Renal cortex interstitium (tissue), 15 donors: ENCODE measurements at places on chromosomes 11 and 22. TPM values are rescaled to one million over a fixed set of nuclear protein-coding genes. Genes with fewer than 3 reads are reported as not detected.

GRCh38 chr11:121610706-121611105 is 157.9 kb upstream of the SORL1-AS1 start:
- no peak for DNase-seq

Gene MUC6
- polyA plus RNA-seq: 31.8 TPM

Gene OR8B12
- polyA plus RNA-seq: not detected

GRCh38 chr22:22442928-22443709 is 65.4 kb downstream of the ZNF280B start:
- no peak for DNase-seq

Gene ZBTB16
- polyA plus RNA-seq: 1.7 TPM

Gene KRTAP5-9
- polyA plus RNA-seq: 0.30 TPM

Gene SYT13
- 11.5 TPM for polyA plus RNA-seq

DNA sequence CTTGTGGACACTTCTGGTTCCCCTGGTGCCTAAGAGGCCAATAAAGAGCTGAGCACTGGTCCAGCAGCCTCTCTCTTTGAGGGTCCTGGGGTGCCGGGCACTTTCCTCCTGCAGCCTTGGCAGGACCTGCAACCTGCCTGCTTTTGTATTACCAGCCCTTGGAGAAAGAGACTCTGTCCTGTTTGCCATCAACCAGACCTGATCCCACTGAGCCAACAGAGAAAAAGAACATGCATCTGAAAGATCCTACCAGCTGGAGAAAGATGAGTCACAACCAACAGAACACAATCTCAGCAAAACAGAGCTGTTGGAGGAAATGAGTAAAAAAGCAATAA is 321.0 kb downstream of the DDX10 start:
- no peak for DNase-seq

Gene FAM227A
- 11.6 TPM for polyA plus RNA-seq

Gene MS4A15
- polyA plus RNA-seq: not detected

Gene NLRP14
- 0.68 TPM for polyA plus RNA-seq

GRCh38 chr11:85679576-85679975 is 6.4 kb downstream of the CCDC89 start:
- DNase-seq: no peak

GRCh38 chr11:47863189-47863897 is 15.2 kb upstream of the NUP160 start:
- DNase-seq: no peak

Gene PTGDR2
- 0.20 TPM for polyA plus RNA-seq

Gene NOL12
- 23.0 TPM for polyA plus RNA-seq

- no peak for DNase-seq
Measured at GRCh38 chr11:17801166-17801565, 66.6 kb downstream of the KCNC1 start.

- DNase-seq: no peak
Measured at GRCh38 chr22:29937940-29938693, 55.1 kb downstream of the MTMR3 start.

DNA sequence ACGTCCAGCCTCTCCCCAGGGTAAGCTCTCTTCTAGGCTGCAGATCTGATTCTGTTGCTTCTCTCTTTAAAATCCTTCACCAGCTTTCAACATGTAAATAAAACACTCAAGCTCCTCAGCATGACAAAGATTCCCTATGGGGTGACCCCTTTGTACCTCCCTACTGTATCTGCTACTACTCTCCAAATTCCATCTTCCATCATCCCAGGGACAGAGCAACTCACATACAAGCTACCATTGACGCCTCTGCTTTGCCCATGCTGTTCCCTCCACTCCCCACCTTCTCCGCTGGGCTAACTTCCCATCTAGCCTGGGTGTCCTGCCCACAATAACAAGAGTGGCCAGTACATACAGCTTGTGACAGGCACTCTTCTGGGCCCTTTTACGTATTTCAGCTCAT is 207.5 kb upstream of the ZBED5 start:
- no peak for DNase-seq

GRCh38 chr22:26642465-26643417 is 14.6 kb upstream of the MIAT start:
- DNase-seq: no peak

Gene FGF4
- polyA plus RNA-seq: 0.05 TPM

Gene LDHA
- polyA plus RNA-seq: 314 TPM

DNA sequence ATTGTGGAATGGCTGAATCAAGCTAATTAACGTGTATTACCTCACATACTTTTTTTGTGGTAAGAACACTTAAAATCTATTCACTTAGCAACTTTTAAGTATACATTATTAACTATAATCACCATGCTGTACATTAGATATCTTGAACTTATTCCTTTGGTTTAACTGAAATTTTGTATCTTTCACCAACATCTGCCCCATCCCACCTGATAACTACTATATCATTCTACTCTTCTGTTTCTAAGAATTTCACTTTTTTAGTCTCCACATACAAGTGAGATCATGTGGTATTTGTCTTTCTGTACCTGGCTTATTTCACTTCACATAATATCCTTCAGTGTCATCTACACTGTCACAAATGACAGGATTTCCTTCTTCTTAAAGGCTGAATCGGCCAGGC is 17.1 kb upstream of the VWA5A start:
- DNase-seq: no peak

DNA sequence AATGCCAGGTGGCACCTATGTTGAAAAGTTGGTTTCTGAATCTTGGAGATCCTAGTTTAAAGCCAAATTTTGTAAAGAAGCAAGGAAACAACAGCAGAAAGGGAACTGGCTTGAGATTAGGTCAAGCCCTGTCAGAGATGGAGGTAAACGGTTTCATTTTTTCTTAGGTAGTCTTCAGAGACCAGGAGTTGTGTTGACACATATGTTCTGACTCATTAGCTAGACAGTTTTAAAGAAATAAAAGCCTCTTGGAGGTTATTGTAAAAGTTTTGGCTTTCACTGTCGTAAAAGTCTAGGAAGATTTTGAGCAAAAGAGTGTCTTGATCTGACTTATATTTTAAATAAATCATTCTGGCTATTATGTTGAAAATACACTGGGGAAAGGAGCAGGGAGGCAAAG is 151.5 kb upstream of the CTSC start:
- no peak for DNase-seq

- no peak for DNase-seq
Measured at GRCh38 chr11:118277312-118277711, 13.2 kb upstream of the MPZL2 start.

Gene LRRC4C
- 12.7 TPM for polyA plus RNA-seq

Gene SELENOH
- polyA plus RNA-seq: 113 TPM

- peak; percentile 34 for DNase-seq
Measured at GRCh38 chr22:35894937-35895708, 133.5 kb downstream of the RBFOX2 start.
